Liver (tissue), 10 donors: ENCODE measurements at places on chromosomes 3 and 15.

DNA sequence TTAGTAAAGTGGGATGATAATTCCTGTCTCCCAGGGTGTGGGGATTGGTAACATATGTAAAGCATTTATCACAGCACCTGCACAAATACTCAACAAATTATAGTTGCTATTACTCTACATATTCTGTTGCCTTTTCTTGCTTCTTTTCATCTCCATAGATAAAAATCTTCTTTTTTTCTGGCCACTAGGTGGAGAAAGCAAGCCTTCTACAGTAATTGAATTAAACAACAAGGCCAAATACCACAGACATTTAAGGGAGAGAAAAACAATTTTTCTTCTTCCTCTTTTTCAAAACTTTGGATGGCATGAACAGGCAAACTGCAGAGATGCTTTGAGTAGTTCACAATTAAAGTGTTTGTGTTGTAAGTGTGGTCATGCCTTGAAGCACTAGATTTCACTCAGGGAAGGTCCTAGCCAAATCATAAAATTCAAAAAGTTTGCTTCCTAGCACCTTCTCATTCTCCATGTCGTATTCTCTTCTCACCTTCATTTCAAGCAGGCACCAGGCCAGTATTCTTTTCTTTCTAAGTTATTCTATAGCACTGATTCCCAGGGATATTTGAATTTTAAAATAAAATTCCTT is 493.4 kb upstream of the TGFBR2 start:
- no peak overlapping the region for H3K27ac ChIP-seq
- H3K27me3 ChIP-seq, result no peaks in the 10 kb centered on the region
- no peaks in the 10 kb centered on the region for H3K36me3 ChIP-seq

DNA sequence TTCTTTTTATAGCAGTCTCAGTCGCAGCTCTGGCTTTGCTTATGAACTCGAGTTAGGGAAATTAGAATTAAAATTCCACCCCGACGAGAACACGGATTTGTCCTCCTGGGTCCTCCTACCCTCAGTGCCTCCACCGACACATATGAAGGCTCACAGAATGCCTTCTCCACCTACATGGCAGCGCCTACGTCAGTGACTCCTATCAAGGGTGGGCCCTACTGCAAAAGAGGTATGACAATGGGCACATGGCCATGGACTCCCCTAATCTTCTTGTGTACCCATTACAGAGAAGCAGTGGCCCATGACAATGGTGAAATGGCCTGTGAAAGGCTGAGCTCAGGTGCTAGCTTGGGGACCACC is 173.0 kb upstream of the TLE3 start:
- DNase-seq, result no peak
- H3K36me3 ChIP-seq, result no peaks in the 10 kb centered on the region
- no peak overlapping the region for H3K27ac ChIP-seq

DNA sequence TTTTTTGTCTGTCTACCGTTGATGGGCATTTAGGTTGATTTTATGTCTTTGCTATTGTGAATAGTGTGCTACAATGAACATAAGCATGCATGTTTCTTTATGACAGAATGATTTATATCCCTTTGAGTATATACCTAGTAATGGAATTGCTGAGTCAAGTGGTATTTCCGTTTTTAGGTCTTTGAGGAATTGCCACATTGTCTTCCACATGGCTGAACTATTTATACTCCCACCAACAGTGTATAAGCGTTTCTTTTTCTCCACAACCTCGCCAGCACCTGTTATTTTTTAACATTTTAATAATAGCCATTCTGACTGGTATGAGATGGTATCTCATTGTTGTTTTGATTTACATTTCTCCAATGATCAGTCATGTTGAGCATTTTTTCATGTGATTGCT is 89.6 kb upstream of the GALNT15 start:
- H3K27me3 ChIP-seq, result no peaks in the 10 kb centered on the region
- H3K4me1 ChIP-seq, result no peaks in the 10 kb centered on the region
- no peaks in the 10 kb centered on the region for H3K36me3 ChIP-seq
- no peak for DNase-seq
- no peak overlapping the region for H3K4me3 ChIP-seq

DNA sequence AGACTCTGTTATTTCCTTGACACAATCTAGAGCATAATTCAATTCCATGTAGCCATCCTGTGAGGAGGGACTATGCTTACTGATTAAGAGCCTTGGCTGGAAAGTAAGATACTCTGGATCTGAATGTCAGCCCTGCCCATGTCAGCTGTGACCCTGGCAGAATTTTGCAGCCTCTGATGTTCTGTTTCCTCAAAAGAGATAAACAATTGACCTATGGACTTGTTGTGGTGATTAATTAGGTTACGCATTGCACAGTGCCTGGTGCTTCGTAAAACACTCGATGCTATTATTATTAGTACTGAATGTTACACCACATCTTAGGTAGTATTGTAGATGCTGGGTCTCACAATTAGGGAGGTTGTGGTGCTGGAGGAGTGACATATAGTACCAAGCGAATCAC is 161.3 kb upstream of the MEIS2 start:
- no peak overlapping the region for H3K4me3 ChIP-seq
- H3K27ac ChIP-seq, result no peak overlapping the region
- H3K27me3 ChIP-seq, result no peaks in the 10 kb centered on the region

DNA sequence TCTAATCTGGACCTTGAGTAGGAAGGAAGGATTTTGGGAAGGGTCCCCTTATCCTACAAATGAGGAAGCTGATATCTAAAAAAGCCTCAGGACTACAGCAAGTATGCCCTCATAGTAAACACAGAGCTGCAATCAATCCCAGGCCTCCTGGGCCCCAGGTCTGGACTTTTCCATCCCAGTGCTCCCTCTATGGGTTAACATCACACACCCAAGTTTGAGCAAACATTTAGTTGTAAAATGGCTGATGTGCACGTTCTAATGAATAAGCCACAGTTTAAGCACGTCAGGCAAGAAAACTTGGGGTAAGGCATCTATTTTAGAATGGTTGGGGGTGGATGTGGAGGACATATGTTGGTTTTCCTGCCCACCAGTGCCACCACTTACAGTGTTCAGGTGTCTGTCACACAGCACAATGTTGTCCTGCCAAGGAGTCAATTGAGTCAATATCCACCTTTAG is 44.3 kb upstream of the UBE2E1 start:
- H3K27me3 ChIP-seq, result no peaks in the 10 kb centered on the region
- DNase-seq, result no peak
- H3K4me3 ChIP-seq, result no peak overlapping the region
- no peaks in the 10 kb centered on the region for H3K36me3 ChIP-seq
- H3K4me1 ChIP-seq, result no peaks in the 10 kb centered on the region

DNA sequence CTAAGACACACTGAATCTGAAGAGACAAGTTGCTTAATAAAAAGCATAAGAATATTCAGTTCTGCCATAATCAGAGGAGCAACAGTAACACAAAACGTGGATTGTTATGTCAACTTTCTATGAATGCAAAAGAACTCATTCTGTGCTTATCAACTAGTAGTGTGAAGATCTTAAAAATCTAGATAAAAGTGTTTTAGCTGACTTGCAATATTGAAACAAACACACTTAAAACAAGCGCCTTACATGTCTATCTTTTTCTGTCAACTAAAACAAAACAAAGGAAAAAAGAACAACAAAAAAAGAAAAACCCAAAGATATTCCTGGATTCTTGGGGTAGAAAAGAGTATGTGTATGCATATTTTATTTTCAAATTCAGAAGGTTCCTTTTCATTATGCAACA is 37.7 kb downstream of the TASOR start:
- no peaks in the 10 kb centered on the region for H3K27me3 ChIP-seq
- H3K4me3 ChIP-seq, result no peak overlapping the region
- H3K27ac ChIP-seq, result no peak overlapping the region
- no peak for DNase-seq

- H3K4me1 ChIP-seq, result peaks cover 20% of the 10 kb centered on the region
- peak overlapping the region; percentile 72 for H3K27ac ChIP-seq
- no peaks in the 10 kb centered on the region for H3K36me3 ChIP-seq
- DNase-seq, result no peak
These were observed 28.1 kb upstream of the CNBP start for GRCh38 chr3:129211772-129212171.

DNA sequence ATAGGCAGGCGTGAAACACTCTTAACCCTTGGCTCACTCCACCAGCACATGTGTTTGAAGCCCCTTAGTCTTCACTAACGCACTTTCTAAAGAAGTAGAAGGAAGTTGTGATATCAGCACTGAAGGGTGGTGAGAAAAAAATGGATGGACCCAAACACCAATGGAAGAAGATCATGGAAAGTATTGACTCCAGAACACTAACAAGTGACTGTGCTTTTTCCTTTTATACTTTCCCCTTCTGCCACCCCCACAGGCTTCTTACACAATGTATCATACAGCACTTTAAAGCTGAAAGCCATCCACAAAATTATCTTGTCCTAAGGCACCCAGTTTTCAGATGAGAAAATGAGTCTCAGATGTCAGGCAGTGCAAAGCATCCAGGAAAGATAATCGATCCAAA is 93.9 kb upstream of the PHLDB2 start:
- peaks cover 38% of the 10 kb centered on the region for H3K4me1 ChIP-seq
- H3K27me3 ChIP-seq, result no peaks in the 10 kb centered on the region
- no peaks in the 10 kb centered on the region for H3K36me3 ChIP-seq
- no peak overlapping the region for H3K4me3 ChIP-seq
- peak overlapping the region; percentile 92 for H3K27ac ChIP-seq
- DNase-seq, result no peak

- H3K27me3 ChIP-seq, result no peaks in the 10 kb centered on the region
- DNase-seq, result no peak
- no peak overlapping the region for H3K27ac ChIP-seq
- H3K4me3 ChIP-seq, result no peak overlapping the region
- no peaks in the 10 kb centered on the region for H3K36me3 ChIP-seq
These were observed 241.6 kb upstream of the AZI2 start for GRCh38 chr3:28590216-28590615.

DNA sequence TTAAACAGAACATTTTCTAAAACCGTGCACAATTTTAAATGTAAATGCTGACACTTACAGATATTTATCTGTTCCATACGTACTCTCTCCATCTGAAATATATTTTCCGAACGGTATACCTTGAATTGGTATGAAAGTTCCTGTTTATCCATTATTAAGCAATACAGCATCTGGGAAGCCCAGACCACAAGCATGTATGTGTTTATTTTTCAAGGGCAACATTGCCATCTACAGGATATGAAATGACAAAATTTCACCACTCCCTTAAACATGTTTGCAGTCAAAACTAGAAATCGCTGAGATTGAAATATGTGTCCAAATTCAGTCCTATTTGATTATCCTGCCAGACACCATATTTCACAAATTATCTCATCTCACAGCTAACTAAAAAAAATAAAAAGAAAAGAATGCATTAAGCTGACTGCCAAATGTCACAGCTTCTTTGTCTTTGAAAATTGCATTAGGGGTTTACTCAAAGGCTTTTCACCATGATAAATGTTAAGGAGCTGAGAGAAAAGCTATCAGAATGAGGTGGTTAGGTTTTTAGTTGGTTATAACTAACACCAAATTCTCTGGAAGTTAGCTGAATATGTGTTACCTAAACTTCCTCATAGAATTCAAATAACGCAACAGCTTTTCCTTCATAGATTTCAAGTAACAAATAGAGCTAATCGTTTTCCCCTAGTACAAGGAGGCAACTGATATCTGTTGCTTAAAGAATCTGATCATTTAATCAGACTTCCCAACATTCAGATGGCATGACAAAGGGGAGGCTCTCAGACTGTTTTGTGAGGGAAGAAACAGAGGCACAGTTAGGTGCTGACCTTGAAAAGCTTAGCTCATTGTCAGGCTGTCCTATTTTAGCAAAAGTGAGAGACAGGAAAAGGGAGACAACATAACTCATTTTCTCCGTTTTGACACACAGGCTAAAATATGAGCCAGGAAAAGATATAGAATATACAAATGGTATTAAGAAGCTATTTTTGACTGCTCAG is 533.1 kb downstream of the TBL1XR1 start:
- no peaks in the 10 kb centered on the region for H3K4me1 ChIP-seq
- DNase-seq, result no peak
- no peak overlapping the region for H3K27ac ChIP-seq
- H3K36me3 ChIP-seq, result no peaks in the 10 kb centered on the region
